ENCODE measurements at places on chromosomes 4 and X.
A peak's percentile ranks its signal among the peaks of the same experiment; 100 is the strongest.

- peak; percentile 15 for DNase-seq
Measured at GRCh38 chr4:118969359-118969758, 80.7 kb downstream of the SYNPO2 start.

- DNase-seq = no peak
Measured at GRCh38 chrX:17160975-17161374, 214.0 kb upstream of the NHS start.

GRCh38 chr4:114146947-114147618 lies 167.6 kb upstream of the ARSJ start:
- DNase-seq = no peak

- no peak for DNase-seq
Measured at GRCh38 chrX:42739741-42740140, 38.2 kb downstream of the PPP1R2C start.

DNA sequence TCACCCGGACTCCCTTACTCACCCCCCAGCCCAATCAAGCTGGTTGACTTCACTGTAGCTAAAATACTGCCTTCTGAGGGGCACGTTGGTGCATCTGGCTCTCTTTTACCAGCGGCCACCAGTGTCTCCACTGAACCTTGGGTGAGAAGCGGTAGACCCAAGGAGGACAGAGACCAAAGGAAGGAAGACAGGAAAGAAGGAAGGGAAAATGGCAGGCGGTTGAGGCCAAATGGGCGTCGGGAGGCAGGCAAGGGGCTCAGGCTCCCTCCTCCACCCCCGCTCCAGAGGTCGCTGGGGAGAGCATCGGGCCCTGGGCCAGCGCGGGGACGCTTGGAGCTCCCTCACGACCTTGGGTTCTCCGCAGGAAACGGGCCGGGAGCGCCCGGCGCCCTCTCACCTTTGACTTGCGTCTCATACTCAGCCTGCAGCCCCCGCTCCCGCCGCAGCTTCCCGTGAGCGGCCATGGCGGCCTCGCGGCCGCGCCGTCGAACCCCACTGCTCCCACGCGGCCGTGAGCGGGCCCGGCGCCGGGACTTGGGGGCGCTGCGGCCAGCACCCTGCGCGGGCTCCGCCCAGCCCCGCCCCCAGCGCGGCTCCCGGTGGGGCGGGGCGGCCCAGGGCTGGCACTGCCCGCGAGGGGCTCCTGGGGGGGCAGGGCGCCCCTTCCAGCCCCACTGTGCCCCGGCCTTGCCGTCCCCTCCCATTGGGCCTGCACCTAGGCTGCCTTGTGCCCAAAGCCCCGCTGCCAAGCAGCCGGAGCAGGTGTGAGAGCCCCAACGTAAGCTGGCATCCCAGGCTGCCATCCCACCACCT lies at the start of gene ARHGAP4:
Gene ARHGAP4 (minus strand): TSS at position 526 of the 813 bp plus-strand sequence. CDS start 62 bp downstream, at position 464.
- peak; percentile 31 for DNase-seq

GRCh38 chr4:27844376-27844775 lies 983.7 kb downstream of the STIM2 start:
- DNase-seq = no peak

GRCh38 chrX:40065296-40066046 lies 32.3 kb downstream of the BCOR start:
- DNase-seq = no peak

- DNase-seq = no peak
Measured at GRCh38 chr4:109435635-109436034, 2.0 kb downstream of the SEC24B start.

- DNase-seq = peak; percentile 47
Measured at GRCh38 chr4:139454111-139455045, at the start of gene RAB33B. Gene RAB33B (plus strand): TSS chr4:139454121. CDS start chr4:139454196, 75 bp downstream.

- DNase-seq = peak; percentile 51
Measured at GRCh38 chrX:78104447-78105176, 564 bp downstream of the PGK1 start.

DNA sequence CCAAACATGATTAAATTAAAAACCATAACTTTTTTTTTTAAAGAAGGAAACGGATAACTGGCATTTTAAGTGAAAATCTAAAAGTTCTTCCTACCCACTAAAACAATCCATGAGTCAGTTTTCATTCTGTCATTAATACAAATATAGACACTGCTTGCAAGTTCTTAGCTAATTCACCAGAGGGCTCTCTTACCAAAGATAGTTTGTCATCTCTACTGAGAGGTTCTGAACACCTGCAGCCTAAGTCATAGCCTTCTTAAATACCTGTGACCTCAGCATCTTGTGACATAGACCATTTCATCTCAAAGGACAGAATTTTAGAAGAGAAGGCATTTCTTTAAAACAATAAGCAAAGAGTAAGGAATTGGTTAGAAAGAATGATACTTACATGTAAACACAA lies 65.3 kb upstream of the FAM120C start:
- peak; percentile 2 for DNase-seq

- DNase-seq = no peak
Measured at GRCh38 chr4:62342346-62342745, 1142.2 kb downstream of the ADGRL3 start.

GRCh38 chr4:73055241-73055897 lies 14.1 kb downstream of the COX18 start:
- no peak for DNase-seq

Measured in NCI-H146 (cell line).